ENCODE measurements at places on chromosomes 7 and 10.

DNA sequence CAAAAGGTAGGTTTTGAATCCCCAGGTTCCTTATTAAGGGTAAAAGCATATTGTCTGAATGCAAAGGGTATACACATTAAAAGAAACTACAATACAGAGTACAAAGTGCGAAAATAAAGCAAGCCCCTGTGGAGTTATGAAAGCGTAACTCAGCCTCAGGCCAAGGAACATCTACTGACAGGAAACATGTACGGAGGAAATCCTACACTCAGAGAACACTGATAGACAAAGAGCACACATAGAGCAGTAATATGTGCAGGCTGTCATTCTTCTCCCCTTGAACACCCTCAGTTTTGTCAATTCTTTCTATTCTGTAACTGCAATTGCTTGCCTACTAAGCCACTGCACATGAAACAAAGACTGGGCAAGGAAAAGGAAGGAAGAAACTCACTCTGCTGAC is 150.2 kb downstream of the DGKB start:
- no peak for DNase-seq

DNA sequence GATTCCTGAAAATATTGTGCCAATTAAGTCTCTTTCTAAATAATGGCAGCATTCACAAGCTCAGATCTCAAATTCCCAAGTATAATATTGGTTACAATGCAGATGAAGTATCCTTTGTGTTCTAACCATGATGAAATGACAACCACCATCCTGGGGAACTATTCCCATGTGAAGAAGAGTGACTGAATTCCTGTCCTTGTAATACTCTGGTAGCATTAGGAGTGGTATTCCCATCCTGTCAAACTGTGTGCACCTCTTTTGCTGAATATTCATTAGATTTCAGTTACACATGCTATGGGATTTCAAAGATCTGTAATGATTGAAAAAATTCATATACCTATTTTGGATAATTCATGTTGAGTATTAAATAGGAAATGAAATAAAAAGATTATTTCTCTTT is 86.1 kb upstream of the SMIM30 start:
- DNase-seq = no peak

GRCh38 chr7:155985518-155986250 is 173.4 kb upstream of the SHH start:
- DNase-seq = peak; percentile 10

GRCh38 chr7:117229350-117229749 is 93.5 kb downstream of the WNT2 start:
- no peak for DNase-seq

- DNase-seq = no peak
Measured at GRCh38 chr7:40499718-40500117, 364.9 kb downstream of the SUGCT start.

DNA sequence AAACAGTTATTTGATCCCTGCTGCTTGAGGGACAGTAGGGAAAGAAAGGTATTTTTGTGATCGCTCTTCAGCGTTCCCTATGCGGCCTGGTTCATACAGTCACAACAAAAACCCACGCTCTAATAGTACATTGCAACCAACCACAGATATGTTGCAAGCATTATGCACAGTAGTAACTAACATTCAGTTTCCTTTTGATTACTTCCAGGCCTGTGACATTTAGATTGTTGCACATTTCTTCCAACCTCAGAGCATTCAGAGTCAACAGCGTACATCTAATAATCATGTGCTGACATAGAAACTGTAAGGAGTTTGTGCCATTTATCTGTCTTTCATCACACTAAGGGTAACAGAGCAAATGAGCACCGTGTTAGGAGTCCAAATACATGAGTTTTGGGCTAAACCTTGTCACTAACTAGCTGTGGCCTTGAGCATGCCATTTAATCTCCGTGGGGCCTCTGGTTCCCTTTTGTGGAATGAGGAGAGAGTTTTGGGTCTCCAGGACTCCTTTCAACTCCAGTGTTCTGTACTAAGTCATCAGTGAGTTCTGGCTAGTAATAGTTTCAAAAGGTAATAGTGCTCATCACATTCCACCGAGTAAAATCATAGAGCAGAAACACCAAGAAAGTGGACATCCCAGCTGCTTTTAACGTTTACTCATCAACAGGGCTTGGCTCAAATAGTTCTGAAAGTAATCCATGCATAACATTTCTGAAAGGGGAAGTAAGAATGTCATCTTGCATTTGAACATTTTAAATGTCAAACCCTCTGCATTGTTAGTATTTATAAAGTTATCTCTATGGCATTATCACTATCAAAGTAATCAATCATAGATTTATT is 99.0 kb upstream of the FZD1 start:
- DNase-seq = no peak

DNA sequence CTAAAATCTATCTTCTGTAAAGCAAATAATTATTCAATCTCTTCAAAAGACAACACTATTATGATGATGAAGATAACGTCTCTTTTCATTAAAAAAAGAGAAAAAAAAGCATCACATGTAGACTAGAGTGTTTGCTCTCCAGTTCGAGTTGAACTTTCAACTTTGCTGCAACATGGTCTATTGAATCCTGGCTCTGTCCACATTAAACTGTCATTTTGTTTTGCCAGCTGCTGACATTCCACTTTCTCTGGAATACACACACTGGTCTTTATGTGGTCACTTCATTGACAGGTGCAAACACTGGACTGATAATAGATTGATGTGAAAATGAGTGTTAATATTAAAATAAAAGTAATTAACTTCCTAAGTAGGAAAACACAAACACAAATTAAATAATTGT is 61.7 kb downstream of the PTF1A start:
- no peak for DNase-seq

DNA sequence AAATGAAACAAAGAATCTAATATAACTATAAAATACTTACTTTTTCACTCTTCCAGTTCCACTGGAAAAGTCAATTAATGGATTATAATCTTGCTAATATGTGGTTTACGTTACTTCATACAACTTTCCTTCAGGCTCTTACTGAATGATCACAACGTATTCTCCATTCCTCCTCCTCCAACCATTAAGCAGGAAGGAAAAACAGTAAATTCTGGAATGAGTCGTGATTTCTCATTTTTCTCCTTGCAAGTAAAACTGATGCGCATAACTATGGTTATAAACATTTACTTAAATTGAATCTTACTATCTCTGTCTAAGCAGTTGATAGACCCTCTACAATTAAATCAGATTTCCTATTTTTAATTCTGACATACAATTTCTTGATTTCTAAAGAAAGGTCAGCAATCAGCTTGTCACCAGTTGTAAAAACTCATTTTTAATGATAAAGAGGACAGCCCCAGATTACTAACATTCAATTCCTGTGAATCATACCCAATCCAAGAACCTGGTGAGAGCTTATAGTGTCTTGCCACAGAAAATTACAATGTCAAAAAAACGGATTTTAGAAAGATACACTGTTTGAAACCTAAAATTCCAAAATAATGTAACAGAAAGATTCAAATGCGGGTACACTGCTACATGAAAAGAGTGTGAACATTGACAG is 64.3 kb downstream of the EZH2 start:
- DNase-seq = no peak

DNA sequence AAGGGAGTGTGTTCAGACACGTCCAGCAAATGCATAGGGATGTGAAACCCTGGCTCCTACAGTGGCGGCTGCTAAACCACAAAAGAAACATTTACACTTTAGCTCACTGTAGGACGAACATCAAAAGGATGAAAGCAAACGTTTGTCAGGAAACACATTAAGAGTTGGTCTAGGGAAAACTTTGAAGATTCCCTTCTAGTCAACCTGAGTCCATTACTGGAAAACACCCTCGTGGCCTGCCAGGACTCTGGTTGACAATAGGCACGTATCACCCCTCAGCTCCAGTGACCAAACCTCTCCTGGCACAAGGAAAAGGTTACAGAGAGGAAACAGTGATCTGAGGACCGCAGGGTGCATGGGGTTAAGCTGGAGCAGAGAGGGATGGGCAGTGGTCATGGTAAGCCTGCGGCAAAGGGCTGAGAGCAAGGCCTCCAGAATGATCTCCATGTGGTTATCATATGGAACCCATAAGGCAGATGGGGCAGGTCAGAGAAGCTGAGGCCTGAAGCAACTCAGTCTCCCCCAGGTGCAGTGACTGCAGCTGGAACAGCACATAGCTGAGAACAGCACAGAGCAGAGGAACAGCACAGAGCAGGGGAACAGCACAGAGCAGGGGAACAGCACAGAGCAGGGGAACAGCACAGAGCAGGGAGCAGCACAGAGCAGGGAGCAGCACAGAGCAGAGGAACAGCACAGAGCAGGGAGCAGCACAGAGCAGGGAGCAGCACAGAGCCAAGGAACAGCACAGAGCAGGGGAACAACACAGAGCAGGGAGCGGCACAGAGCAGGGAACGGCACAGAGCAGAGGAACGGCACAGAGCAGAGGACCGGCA is 49.9 kb downstream of the CHST15 start:
- DNase-seq = no peak

DNA sequence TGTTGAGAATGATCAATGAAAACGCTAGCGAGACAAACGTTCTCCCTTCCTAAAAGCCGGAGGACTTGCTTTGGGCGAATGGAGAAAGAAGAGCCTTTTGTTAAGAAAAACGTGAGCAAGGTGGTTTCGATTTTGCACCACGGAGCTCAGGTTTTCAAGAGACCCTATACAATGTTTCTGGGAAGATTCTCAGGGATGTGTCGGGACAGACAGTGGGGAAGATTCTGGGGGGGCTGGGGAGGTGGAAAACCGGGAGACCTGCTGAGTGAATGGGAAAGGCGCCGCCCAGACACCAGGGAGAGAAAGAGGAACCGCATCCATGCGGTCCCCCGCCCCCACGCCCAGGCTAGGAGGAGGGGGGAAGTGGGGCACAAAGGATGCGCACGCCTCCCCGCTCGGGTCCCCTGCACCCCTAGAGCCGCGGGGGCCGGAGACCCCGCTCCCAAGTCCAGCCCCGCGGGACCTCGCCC is 745 bp downstream of the YWHAG start:
- peak; percentile 72 for DNase-seq

GRCh38 chr10:124299696-124300095 is 119.0 kb downstream of the OAT start:
- DNase-seq = no peak

All from activated T-cell treated with anti-CD3 and anti-CD28 coated beads, Interleukin-2, amount 50 U/mL, for 48 hours (primary cell).